ENCODE measurements at places on chromosomes 13 and 19.

GRCh38 chr19:12137221-12137940 is 2.8 kb downstream of the ZNF20 start:
- DNase-seq = no peak

- no peak for DNase-seq
Measured at GRCh38 chr13:108315273-108315672, 45.8 kb downstream of the TNFSF13B start.

DNA sequence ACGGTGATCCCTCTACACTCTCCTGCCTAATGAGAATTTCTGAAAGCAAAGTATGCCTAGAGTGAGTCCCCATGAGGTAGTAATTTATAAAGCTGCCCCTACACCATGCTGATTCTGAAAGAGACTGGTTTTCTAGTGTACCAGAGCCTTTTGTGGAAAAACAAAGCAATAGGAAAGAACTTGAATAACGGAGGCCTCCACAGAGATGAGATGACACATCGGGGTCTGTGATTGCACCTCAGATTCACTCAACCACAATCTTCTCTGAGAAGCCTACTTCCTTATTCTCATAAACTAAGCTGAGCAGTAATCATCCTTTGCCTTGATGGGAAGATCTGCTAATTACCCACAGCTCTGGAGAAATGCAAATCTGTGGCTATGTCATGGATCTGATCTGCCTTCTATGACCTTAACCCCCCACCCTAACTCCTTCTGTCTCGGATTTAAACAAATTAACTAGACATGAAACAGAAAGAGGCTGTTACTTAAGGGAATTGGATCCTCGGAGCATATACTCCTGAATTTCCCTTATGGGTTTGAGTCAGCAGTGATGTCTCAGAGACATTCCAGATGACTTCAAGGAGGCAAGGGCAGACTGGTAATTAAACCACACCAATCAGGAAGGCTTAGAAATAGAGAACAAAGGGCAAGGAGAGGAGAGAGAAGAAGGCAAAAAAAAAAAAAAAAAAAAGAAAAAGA is 128.0 kb downstream of the DCT start:
- peak; percentile 90 for DNase-seq

DNA sequence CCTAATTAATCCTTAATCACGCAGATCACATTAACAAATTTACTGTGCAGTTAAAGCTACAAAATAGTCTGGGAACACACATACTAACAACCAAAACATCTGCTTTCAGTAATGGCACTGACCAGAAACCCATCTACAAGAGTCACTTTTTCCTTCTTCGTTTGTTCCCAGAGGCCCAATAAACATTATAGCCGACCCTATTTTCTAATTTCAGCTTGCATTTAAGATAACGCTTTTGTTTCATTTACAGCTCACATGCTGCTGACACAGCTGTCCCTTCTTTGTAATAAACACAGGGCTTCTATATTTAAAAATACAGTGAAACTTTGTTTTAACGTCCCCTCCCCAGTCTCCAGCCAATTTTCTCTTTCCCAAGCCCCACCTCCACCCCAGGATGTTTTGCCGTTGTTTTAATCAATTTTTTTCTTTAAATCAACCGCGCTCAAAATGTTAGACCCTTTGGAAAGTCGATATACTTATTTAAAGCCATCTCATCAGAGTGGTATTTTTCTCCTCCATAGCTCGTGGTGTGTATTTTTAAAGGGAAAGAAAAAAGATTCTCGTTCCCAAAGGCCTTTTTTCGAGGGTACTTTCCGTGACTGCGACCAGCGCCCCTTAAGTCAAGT is 1.7 kb upstream of the WBP4 start:
- DNase-seq = no peak

- no peak for DNase-seq
Measured at GRCh38 chr13:99057310-99057975, 79.6 kb upstream of the DOCK9 start.

DNA sequence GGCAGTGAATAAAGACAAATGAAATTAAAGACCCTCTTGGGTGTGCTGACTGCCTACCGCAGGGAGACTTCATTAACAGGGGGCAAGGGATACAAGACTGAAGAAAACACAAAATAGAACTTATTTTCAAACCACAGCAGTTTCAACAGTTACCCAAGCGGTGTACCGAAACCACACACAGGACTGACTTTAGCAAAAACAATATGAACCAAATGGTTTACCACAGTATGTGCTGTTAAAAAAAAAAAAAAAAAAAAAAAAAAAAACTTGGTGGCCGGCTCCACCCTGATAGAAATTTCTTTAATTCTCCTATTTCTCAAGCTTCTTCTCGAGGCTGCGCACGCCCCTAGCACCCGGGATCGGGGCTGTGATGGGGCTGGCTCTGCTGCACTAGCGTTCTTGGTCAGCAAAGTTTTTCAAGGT is 42.6 kb downstream of the KLF2 start:
- DNase-seq = no peak

GRCh38 chr13:90806016-90806615 is 541.4 kb upstream of the MIR17HG start:
- no peak for DNase-seq

- DNase-seq = no peak
Measured at GRCh38 chr13:35483761-35484160, 7.3 kb upstream of the MAB21L1 start.

DNA sequence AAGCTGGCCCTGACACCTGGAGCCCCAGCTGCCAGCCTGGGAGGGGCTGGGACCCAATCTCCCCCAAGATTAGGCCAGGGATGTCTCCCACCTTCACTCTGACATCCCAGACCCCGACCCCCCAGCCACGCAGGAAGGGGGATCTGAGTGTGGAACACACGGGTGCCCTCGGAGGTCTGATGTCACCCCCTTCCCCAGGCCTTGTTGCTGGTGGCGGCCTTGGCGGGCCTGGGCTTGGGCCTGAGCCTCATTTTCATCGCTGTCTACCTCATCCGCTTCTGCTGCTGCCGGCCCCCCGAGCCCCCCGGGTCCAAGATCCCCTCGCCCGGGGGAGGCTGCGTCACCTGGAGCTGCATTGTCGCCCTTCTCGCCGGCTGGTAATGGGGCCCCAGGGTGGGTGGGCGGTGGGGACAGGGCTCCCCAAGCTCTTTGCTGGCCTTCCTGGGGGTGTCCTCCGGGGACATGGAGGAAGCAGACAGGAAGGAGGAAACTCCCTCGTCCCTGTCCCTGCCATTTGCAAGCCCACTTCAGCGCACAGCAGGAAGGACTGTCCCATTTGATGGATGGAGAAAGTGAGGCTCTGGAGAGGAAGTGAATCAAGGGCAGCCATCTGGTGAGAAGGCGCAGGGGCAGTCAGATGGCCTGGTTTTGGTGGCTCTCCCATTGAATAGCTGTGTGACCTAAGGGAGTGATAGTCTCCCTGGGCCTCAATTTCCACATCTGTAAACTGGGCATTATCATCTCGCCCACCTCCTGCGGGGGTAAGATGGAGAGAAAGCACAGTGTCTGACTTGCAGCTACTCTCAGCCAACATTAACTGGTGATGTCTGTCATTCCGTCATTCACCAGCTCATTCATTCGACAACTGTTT is 3.9 kb downstream of the TTYH1 start:
- DNase-seq = no peak

DNA sequence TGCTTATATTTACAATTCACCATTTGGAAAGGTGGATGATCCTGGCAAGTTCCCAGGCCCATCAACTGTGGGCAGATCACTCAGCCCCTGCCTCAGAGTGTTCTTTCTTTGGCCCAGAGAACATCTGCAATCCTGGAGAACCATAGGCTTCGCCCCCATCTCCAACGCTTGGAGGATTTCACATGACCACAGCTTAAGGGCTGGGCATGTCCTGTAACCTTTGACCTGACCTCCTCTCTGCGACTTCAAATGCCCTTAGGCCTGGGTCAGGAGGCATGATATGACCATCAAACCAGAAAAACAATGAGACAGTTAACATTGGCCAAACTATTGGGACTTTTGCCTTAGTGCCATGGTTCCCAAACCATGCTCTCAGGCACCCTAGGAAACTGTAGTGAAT is 7.2 kb upstream of the MBNL2 start:
- DNase-seq = no peak
